AG10803 (cell line): ENCODE measurements at places on chromosomes 5 and 9.

DNA sequence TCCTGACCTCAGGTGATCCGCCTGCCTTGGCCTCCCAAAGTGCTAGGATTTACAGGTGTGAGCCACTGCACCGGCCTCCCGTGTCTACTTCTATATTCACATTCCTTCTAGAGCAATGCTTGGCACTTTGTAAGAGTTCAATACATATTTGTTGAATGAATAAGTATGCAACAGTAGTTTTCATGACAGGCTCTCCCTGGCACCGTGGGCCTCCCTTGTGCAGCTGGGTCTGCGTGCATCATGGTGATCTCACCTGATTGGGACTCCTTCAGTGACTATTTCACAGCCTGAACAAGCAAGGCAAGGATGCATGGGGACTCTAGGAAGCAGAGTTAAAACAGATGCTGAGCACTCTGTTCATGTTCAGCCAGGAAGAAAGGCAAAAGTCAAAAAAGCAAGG, 6.8 kb upstream of the ZBTB34 start:
- peak; percentile 64 for DNase-seq

- DNase-seq: peak; percentile 86
Observed at GRCh38 chr5:2756211-2757152, 5.0 kb upstream of the IRX2 start.

DNA sequence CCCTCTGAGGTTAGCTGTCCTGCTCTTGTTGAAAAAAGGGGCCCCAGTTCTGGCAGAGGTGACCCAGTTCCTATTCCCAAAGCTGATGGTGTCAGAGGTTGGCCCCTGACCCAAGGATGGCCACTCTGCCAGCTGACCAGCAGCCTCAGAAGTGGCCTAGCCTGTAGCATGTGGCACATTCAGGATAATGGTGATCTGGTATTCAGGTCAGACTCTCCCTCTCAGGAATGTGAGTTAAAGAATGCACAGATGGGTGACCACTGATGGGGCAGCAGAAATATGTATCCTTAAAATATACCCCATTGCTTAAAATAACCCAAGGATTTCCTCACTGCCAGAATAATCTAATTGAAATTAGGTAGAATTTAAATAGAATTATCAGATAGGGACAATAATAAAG, 369.2 kb downstream of the SEMA5A start:
- DNase-seq: peak; percentile 58

DNA sequence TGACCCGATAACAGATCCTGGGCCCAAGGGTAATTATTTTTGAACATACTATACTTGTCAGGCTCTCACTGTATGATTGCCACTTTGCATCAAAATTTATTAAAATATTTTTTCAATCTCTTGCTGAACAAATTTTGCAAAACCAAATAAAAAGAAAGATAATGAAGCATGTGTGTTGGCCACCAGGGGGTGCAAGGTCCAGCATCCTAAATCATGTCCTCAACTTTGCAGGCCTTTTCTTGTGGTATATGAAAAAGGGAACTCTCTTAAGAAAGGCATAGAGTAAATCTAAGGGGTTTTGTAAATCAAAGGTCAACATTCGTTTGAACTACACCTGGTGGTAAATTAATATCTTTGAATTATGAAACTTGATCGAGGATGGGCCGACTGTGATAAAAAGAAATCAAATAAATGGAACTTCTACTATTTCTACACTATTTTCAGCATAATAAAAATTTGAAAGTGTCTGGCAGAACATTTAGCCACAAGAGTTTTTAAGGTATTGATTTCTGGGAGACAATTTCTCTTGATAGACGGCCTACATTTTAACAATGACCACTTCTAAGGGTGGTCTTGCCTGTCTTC, 676.5 kb downstream of the DMRTA1 start:
- peak; percentile 22 for DNase-seq

DNA sequence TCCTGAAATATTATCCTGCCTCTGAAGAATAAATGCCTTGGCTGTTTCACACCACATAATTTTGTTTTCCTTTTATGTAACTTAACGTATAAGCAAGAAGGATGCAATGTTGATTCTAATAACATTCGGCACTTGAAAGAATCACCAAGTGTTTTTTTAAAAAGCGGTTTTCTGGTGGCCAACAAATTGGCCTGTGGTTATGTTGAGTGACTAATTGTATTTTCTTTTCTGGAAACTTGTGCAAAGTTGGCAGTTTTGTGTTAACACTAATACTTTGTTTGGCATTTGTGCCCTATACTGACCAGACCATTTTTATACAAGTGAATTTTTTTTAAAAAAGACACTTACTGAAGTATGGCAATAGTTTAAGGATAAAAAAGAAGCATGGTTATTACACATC, 452.7 kb downstream of the BNC2 start:
- no peak for DNase-seq

- no peak for DNase-seq
Observed at GRCh38 chr5:149014571-149015031, 48.3 kb downstream of the SH3TC2 start.

GRCh38 chr9:130298662-130299279, 33.2 kb downstream of the HMCN2 start:
- DNase-seq: no peak

DNA sequence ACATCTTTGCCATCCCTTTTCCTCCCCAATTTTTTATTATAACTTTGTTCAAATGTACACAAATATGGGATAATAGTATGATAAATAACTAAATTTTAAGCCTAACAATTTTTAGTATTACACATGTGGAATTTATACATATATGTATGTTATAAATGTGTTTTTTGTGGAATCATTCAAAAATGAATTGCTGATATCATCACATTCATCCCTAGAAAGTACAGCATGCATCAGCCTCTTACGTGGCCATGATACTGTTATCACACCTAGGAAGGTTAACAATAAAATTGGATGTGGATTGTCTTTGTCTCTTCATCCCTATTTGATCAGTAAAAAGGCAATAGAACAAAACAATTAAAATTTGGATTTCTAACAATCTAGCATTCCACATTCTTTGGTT, 73.7 kb upstream of the DAP start:
- no peak for DNase-seq

DNA sequence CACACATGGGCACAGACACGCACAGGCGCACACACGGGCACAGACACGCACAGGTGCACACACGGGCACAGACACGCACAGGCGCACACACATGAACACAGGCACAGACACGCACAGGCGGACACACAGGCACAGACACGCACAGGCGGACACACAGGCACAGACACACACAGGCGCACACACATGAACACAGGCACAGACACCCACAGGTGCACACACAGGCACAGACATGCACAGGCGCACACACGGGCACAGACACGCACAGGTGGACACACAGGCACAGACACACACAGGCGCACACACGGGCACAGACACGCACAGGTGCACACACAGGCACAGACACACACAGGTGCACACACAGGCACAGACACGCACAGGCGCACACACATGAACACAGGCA, 312.8 kb upstream of the IRX1 start:
- DNase-seq: no peak

DNA sequence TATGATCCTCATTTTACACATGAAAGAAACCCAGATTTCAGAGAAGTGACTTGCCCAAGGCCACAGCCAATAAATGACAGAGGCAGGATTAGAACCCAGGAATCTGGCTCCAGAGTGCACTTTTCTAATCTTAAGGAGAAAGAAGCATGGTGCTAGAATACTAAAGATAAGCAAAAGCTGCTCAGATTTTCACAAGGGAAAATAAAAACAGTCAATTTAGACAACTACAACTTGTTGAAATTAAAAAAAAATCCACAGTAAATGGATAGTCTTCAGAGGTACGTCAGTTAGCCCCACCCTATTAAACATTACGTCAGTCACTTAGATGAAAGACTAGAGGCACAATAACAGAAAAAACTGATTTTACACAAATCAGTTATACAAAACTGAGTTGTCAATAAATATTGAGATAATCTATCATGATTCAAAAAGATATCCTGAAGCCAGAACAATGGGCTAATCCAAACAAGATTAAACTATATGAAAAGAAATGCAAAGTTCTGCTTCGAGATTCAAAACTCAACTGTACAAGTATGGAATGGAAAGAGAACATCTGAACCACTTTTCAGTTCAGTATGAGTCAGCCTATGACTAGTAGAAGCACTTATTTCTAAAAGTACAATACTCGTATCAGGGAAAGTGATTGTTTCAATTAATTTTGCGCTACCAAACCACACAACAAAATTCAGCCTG, 9.3 kb downstream of the TMEM245 start:
- DNase-seq: peak; percentile 60

- peak; percentile 79 for DNase-seq
Observed at GRCh38 chr9:107929443-107929842, 439.9 kb upstream of the KLF4 start.

GRCh38 chr9:68446836-68447235, 90.4 kb downstream of the PGM5 start:
- no peak for DNase-seq

DNA sequence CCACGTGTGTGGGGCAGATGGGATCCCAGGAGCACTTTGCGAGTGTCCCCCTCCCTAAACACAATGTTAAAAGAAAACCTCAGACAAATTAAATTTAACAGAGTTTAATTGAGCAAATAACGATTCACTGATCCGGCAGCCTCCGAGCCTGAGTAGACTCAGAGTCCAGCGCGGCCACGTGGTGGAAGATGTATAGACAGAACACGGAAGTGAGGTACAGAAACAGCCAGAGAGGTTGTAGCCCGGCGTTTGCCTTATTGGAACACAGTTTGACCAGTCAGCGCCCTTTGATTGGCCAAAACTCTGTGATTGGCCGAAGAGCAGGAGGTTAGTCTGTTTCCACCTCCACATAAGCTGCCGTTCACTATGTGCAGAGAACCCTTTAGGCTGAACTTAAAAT, 363.0 kb upstream of the IRX2 start:
- no peak for DNase-seq

DNA sequence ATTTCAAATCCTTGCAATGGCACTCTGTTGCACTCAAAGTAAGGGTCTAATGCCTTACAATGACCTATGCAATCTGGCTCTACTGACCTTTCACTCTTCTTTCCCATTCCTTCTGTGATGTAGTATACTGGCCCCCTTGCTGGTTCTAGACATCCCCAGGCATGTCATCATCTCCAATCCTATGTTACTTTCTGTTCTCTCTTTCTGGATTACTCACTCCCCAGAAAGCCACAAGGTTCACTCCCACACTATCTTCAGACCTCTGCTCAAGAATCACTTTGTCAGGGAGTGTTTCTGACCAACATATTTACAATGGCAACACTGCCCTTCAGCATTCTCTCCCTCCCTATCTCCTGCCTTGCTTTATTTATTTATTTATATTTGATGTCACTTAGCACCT, 802.2 kb upstream of the WWC1 start:
- peak; percentile 0 for DNase-seq

DNA sequence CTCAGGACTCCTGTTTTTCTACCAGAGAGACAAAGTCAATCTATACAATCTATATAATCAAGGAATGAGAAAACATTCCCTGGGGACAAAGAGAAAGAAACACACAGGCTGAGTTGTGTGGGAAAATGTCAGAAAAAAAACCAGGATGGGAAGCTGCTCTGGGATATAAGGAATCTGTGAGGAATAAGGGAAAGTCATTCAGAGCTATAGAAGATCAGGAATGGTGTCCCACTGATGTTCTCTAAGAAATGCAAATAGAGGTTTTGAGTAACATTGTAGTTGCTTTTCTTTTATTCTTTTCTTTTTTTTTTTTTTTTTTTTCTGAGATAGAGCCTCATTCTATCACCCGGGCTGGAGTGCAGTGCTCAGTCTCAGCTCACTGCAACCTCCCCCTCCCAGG, 605.9 kb upstream of the KLF4 start:
- no peak for DNase-seq

GRCh38 chr5:76240336-76240735, 157.2 kb downstream of the SV2C start:
- DNase-seq: no peak

DNA sequence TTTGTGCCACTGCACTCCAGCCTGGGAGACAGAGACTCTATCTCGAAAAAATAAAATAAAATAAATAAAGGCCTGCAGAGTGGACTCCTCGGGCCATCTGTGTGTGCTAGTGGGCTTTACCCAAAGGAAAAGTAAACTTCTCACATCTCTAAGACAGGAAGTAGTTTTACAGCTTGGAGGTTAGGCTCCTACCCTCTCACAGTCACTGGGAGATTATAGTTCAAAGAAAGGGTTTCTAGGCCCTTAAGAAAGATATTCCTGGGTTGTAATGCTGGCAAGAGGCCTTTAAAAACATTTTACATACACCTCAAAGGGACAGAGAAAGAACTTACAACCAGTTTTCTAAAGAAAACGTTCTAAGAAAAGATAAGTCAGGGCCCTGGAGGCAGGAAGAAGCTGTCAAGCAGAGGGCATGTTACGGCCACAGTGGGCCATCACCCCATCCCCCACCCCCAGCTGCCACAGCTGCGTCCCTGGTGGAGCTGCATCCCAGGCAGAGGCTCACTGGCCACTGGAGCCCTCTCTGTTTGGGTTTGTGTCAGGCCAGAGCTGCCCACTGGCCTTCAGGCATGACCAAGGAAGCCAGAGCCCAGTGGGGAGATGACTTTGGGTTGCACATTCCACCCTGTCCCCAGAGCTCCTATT, 78.1 kb upstream of the CDK20 start:
- DNase-seq: no peak

DNA sequence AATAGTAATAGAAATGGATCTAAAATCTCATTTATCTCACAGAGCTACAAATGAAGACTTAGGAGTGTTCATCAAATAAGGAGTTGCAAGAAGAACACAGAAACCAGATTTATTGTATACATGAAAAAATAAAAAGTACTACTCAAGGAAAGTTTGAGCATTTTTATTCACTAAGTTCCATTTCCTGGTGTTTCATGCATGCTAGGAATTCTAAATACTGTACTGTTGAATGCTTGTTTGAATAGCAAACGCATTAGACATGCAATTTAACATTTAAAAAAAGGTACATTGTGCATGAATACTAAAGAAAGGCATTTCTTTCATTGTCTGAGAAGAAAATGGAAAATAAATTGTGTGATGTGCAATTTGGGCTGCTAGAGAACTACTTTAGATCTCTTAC, 52.1 kb downstream of the C6 start:
- DNase-seq: peak; percentile 49

GRCh38 chr5:76938177-76938576, 14.7 kb upstream of the CRHBP start:
- no peak for DNase-seq

DNA sequence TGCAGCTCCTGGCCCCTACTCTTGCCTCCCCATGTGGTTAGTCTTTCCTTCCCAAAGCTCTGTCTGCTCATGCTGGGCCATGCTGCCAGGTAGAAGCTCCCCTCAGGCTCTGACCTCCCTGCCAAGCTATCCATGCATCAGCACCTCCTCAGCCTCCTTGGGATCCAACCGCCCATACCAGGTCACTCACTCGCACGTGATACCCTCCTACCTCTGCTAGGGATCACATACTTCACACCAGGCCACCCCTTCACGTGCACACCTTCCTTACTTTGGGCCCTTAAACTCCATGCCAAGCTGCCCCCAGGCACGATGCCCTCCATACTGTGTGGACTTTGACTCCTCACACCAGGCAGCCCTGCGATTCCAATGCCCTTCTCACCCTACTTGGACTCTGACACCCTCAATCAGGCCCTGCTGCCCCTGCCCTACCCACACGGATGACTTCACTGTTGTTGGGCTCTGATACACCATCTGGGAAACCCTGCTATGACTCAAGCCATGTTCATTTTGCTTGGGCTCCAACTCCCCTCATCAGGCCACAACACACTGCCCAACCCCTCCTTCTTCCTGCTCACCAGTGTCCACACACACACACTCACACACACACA, 34.1 kb downstream of the ZNF483 start:
- peak; percentile 73 for DNase-seq
